ENCODE measurements at places on chromosomes 5 and 9.
A peak's percentile ranks its signal among the peaks of the same experiment; 100 is the strongest.

DNA sequence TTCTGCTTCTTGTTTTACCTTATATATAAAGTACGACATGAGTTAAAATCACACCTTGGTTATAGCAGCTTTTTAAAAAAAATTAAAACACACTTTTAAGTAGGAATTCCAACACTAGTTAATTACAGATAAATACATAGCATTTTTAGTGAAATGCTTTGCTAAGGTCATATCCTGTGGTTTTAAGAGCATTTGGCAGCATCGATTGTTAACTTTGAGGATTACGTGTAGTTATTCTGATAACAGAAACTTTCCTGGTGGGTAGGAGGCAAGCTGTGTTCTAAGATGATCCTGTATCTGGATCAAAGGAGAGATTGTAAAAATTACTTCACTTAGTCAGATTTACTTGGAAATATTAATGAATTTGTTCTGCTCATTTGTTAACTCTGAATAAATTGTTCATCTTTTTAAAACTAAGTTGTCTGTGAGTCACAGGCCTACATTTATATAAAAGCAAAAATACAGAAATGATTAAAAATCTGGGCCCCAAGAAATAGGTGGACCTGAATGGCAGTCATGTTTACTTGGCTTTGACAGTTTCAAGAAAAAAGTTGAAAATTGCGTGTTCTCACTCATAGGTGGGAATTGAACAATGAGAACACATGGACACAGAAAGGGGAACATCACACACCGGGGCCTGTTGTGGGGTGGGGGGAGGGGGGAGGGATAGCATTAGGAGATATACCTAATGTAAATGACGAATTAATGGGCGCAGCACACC, 58.3 kb downstream of the TRIO start:
- DNase-seq = no peak

- DNase-seq = peak; percentile 51
These were observed 453.5 kb downstream of the RAB3C start for GRCh38 chr5:59036274-59036961.

GRCh38 chr5:35804201-35804653, 52.5 kb upstream of the IL7R start:
- DNase-seq = no peak

DNA sequence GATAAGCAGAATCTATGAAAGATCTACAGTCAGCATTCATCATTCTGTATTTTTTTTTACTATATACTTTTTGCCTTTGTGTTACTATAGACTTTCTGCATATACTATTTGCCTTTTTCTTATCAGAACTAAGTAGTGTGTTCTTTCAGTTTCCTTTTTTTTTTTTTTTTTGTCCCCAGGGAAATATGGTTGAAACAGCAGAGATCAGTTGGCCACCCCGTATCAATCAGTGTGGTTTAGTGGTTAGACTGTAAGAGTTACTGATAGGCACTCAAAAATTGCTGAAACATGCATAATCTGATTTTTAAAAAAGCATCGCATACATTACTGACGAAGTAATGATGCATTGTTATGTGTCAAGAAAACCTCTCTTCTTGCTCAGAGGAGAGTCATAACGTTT, 990.8 kb upstream of the EDIL3 start:
- no peak for DNase-seq

DNA sequence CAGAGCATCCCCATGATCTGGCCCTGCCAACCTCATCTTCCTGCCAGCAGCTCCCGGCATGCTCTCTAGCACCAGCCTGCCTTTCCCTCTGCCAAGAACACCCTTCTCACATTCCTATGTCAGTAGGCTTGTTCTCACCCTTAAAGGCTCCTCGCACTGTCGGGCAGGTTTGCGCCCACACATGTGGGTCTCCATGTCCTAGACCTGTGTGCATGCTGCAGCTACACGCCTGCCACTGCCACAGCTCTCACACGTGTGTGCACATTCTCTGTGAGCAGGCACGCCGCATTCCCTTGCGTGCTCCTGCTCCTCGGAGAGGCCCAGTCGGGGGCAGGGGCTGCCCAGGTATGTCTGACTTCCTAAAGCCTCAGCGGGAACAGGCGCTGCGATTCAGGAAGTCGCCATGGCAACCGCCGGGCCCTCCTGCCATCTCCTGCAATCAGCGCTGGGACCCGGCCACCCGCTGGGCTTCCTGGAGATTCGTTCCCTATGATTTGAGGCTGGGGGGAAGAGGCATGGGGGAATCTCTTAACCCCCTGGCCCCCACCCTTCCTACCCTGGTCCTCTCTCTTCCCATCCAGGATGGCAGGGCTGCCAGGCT, 28.1 kb downstream of the NDUFA8 start:
- DNase-seq = no peak

DNA sequence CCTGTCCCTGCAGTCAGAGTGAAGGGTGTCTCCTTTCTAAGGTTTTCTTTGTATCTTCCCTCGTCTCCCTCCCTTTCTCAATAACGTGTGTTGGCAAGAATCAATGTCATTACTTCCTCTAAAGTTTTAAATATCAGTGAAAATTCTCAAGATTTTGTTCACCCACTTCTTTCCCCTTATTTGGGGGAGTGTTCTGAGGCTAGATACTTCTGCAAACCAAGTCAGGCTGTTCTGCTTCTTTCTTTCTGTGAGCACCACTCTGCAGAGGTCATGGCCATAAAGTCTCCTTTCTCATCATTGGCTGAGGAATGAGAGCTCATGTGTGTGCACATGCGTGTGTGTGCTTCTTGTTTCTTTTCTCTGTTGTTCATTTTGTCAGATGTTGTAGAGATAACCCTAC, 26.6 kb upstream of the SPATA31C2 start:
- no peak for DNase-seq

- DNase-seq = peak; percentile 62
These were observed 95.5 kb downstream of the CAMSAP1 start for GRCh38 chr9:135811801-135812200.

- peak; percentile 56 for DNase-seq
These were observed 99.2 kb downstream of the DAPK1 start for GRCh38 chr9:87596862-87597261.

DNA sequence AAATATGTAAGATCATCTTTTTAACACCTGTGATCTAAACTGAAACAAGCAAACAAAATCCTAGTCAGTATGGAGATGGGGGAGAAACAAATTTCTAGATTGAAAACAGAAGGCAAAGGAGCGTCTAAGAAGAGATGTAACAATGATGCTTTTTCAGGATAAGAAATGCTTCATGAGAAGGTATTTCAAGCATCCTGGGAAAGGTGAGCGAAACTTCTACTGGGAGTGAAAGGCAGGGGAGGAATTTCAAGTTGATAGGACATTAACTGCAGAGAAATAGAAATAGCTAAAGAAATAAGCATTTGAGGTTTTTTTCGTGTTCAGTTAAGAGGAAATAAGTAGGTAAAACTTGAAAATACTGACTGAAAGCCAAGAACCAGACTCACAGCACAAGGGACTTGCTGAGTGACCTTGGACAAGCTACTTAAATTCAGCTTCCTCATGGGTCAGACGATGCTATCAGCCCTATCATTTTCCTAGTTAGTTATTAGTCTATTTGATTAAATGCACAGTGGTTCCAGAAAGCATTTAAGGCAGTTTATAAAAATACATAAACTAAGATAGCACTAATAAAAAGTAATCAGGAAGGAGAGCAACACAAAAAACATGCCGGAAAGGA, 406.3 kb downstream of the PDE4D start:
- no peak for DNase-seq

DNA sequence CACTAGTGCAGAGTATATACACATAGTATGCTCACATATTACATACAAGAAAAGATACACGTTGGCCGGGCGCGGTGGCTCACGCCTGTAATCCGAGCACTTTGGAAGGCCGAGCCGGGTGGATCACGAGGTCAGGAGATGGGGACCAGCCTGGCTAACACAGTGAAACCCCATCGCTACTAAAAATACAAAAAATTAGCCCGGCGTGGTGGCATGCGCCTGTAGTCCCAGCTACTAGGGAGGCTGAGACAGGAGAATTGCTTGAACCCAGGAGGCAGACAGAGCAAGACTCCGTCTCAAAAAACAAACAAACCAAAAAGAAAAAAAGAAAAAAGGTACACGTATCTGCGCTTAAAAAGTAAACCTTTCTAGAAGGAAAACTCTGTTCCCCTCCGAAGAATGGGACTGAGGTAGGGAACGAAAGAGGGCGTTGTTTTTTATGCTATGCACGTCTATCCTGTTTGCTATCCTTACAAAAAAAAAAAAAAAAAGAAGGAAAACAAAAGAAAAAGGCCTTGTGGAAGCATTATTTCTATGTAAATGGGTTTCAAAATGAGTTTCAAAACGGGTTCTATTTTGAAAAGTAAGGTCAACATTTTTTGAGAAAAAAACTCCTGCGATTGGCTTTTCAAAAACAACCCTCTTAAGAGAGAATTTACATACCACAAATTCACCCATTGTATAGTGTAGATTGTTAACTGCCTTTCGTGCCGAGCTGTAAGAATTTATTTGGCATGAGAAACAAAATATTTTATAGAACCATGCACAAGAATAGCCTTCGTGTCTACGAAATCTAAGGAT, 1.2 kb downstream of the AK3 start:
- DNase-seq = no peak

GRCh38 chr5:153964880-153965645, 73.6 kb downstream of the FAM114A2 start:
- DNase-seq = peak; percentile 78

GRCh38 chr5:148849461-148849860, 23.1 kb downstream of the ADRB2 start:
- no peak for DNase-seq

DNA sequence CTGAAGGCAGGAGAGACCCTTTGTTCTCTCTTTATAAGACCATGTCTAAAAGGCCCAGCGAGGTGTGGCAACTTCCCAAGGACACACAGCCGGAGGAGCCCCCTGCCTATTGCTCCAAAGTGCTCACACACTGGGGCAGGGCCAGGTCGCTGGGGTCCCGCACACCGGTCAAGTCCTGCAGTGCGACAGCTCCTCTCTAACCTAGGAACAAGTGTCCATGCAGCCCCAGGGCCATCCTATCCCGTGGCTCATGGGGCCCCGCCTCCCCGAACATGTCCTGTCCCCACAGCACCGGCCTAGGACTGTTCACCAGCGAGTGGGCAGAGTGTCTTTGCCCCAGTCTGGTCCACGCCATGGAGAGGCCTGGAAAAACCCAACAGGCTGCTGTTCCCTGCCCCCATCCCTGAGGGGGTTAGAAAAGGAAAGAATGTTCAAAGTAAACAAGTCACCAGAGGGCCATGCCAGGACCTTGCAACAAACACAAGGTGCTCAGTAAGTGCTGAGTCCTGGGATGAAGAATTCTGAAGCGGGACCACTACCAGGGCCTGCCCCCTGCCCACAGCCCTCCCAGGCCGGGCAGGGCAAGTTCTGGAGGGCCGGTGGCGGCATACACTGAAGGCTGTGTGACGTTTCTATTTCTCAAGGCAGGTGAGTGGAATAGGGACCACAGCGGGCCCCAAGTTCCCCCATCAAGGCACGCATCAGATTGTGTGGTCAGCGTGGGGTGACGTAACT, 938 bp downstream of the NINJ1 start:
- no peak for DNase-seq

- no peak for DNase-seq
These were observed 60.8 kb upstream of the ARRDC3 start for GRCh38 chr5:91443761-91444467.

DNA sequence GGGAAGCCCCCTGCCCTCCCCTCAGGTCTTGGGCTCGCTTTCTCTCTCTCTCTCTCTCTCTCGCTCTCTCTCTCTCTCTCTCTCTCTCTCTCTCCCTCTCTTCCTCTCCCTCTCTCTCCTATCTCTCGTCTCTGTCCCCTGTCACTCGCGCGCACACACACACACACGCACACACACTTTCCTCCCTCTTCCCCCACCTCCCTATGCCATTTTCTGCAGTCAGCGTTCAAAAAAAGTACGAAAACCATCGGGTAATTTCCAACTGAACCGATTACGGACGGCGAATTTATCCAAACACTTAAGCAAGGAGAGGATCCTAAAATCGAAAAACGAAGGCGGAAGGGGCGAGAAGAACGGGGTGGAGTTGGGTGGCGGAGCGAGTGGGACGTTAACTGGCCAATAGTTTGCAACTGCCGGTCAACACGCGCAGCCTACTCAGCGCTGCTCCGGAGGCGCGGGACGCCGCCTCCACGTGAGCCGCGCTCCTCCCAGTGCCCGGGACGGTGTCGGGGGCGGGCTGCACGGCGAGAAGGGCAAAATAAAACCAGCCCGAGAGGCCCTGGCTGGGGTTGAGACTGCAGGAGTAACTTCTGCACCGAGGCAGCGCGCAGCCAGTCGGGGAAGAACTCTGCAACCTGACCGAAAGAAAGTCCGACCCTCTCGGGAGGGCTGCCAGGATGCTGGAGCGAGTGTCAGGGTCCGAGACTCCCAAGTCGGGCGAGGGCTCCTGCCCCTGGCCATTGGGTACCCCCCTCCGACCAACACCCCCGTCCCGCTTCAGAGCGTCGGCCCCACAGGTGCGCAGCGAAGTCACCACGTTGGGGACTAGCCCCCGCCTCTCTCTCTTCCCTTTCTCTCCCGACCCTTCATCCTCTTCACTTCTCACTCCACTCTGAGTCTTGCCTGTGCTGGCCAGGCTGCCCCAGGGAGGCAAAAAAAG, 24.9 kb upstream of the ELAVL2 start:
- DNase-seq = peak; percentile 33
